ENCODE measurements at places on chromosomes 1 and 21. TPM values are rescaled to one million over a fixed set of nuclear protein-coding genes. Genes with fewer than 3 reads are reported as not detected.
A peak's percentile ranks its signal among the peaks of the same experiment; 100 is the strongest.

EFNA3 gene
- 12.5 TPM for total RNA-seq

HCRTR1 gene
- 0.13 TPM for total RNA-seq

DNA sequence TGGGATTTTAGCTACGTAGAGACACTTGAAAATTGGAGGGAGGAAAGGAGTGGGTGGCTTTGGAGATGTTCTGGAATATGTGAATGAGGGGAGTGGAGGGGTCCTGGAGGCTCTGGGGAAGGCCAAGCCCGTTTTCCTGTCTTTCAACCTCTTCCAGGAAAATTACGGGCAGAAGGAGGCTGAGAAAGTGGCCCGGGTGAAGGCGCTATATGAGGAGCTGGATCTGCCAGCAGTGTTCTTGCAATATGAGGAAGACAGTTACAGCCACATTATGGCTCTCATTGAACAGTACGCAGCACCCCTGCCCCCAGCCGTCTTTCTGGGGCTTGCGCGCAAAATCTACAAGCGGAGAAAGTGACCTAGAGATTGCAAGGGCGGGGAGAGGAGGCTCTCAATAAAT is 442 bp upstream of the RUSC1 start:
- peaks cover 17% of the 10 kb centered on the region for H3K36me3 ChIP-seq
- peaks cover 33% of the 10 kb centered on the region for H3K4me1 ChIP-seq
- H3K27me3 ChIP-seq = peaks cover 6% of the 10 kb centered on the region
- DNase-seq = no peak
- peak overlapping the region; percentile 84 for H3K4me3 ChIP-seq

DNA sequence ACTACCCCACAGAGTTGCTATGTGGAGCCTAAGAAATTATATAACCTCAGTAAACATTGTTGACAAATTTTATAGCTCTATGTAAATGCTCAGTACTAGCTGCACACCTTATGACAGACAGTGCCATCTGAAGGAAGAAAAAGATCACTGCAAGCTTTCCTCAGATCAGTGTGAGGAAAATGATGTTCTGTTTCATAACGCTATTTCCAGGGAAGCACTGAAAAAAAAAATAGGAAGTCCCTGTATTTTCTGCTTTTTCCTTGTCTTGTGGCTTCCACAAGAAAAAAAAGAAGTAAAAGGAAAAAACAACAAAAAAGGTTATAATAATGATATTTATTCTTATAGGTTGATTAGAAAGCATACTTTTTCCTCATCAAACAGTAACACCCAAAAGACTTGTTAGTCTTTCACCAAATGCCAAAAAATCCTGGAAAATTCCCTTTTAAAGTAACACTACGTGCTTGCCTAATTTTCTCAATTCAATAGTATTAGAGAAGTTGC is 23.2 kb downstream of the LYST start:
- DNase-seq = no peak
- no peak overlapping the region for H3K27ac ChIP-seq
- no peak overlapping the region for H3K4me3 ChIP-seq
- H3K27me3 ChIP-seq = 0 out of 2 replicates have a peak, but pooled peaks cover 3% of the 10 kb centered on the region
- no peaks in the 10 kb centered on the region for H3K36me3 ChIP-seq

Data from WTC11 (cell line).